COR-L47 (cell line): ENCODE measurements at places on chromosomes 3 and 15.

GRCh38 chr15:74851960-74852359, 9.0 kb upstream of the ULK3 start:
- no peak for DNase-seq

DNA sequence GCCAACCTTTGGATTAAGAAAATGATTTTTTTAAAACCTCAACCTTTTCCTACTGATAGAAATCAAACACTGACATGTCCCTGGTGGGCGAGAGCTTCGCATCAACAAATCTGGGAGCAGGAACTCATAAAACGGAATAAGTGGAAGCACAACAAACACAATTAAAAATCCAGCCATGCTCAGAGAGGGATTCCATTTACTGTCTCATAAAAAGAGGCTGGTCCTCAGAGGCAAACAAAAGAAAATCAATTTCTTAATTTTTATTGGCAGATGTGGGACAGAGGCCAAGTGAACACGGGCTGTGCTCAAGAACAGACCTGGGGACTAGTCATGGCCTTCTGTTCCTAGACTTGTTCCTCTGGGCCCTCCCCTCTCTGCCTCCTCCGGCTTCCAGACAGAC, 214.5 kb downstream of the NTRK3 start:
- no peak for DNase-seq

GRCh38 chr3:100263583-100263982, 2.8 kb downstream of the TBC1D23 start:
- no peak for DNase-seq

GRCh38 chr3:195076981-195077610, 193.9 kb downstream of the XXYLT1 start:
- no peak for DNase-seq
